ENCODE measurements at places on chromosomes 13 and 19.

DNA sequence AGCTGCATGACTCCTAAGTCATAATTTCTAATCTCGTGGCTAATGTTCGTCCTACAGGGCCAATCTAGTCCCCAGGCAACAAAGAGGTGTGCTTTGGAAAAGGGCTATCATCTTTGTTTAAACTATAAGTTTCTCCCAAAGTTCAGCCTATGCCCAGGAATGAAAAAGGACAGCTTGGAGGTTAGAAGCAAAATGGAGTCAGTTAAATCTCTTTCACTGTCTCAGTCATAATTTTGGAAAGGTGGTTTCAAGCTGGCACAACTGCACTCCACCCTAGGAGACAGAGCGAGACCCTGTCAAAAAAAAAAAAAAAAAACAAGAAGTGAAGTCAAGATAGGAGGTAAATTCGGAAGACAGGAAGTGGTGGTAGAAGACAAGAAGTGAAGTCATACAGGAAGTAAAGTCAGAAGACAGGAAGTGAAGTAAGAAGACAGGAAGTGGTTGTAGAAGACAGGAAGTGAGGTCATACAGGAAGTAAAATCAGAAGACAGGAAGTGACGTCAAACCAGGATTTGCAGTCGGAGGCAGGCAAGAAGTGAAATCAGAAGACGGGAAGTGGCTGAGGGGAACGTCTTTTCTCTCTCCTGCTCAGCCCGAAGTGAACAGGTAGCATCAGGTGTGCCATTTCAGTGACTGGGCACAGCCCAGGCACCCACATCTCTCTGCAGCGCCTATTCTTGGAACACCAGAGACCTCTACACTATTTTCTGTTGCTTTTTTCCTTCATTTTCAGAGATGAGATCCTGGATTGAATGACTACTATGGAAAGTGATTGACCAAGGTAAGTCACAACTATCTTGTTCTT lies 32.2 kb downstream of the GP6 start:
- peak; percentile 18 for DNase-seq

- DNase-seq, result no peak
These were observed 1.5 kb upstream of the ECSIT start for GRCh38 chr19:11530432-11530831.

DNA sequence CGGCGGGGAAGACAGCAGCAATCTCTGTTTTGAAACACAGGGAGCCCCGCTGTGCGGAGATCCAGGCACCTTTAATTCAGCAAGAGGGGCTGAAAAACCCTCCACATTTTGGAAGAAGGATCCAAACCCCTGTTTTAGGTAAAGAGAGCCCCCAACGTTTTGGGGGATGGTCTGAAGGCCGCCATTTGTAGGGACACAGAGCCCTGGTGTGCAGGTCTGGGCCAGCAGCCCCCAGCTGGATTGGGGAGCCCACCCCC lies 3.5 kb upstream of the HOOK2 start:
- no peak for DNase-seq

- no peak for DNase-seq
These were observed 54.5 kb downstream of the NUFIP1 start for GRCh38 chr13:44934724-44935123.

DNA sequence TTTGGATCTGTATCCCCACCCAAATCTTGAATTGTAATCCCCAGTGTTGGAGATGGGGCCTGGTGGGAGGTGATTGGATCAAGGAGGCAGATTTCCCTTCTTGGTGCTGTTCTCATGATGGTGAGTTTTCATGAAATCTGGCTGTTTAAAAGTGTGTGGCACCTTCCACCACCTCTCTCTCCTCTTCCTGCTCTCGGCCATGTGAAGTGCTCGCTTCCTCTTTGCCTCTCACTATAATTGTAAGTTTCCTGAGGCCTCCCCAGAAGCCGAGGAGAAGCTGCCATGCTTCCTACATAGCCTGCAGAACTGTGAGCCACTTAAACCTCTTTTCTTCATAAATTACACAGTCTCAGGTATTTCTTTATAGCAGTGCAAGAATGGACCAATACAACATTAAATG lies 15.7 kb downstream of the COMMD6 start:
- no peak for DNase-seq

DNA sequence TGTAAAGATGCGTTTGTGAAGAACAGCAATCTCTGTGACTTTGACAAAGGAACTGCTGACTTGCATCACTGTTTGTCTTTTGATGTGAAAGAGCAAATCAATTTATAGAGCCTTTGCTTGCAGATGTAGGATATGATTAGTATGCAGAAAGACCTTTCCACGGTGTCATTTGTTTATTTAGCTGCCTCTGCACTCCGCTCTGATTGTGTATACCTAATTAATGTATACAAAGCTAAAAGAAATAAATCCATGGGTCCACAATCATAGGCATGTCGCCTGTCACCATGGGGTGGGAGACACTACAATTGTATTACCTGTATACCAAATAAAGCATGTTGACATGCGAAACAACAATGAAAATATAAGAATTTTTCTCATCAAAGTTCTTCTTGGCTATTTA lies 410.7 kb downstream of the MZT1 start:
- no peak for DNase-seq

DNA sequence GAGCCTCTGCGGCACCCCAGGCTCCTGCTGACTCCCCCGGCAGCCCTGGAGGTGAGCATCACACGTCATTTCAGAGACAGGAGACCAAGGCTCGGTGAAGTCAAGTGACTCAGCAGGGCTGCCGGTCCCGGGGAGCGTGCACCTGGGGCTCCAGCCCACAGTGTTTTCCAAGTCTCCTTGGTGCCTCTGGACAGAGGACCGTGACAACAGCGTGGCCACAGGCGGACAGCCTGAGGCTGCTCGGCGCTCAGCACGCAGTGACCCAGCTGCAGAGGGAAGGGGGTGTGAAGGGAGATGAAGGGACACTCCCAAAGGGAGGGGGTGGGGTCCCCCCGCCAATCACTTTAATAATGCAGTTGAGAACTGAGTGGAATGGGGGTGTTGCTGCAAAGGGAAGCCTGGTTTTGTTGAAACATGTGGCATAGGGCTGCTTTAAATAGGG lies 17.5 kb upstream of the ASPDH start:
- DNase-seq, result no peak

- no peak for DNase-seq
These were observed 472.9 kb downstream of the FOXO1 start for GRCh38 chr13:40193286-40194223.

DNA sequence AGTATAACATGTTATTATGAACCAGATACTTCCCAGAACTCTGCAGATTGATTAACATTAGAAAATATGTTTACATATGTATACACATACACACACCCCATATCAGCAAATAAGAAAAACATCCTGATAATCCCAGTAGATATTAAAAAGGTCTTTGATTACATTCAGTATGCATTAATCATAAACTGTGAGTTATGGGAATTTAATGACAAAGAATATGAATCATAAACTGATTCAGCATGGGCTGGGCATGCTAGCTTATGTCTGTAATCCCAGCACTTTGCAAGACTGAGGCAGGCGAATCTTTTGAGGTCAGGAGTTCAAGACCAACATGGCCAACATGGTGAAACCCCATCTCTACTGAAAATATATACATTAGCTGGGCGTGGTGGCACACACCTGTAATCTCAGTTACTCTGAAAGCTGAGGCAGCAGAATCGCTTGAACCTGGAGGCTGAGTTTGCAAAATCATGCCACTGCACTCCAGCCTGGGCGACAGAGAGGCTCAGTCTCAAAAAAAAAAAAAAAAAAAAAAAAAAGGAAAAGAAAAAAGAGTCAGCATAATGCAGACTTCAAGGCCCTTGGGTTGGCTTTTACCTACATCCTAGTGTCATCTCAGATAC lies 581.9 kb upstream of the PRR20A start:
- DNase-seq, result no peak

- DNase-seq, result no peak
These were observed 4.2 kb downstream of the TSPAN16 start for GRCh38 chr19:11299946-11300810.

GRCh38 chr13:31073859-31074718 lies 87.6 kb downstream of the HSPH1 start:
- no peak for DNase-seq

- no peak for DNase-seq
These were observed 1.2 kb downstream of the KL start for GRCh38 chr13:33017323-33017929.

DNA sequence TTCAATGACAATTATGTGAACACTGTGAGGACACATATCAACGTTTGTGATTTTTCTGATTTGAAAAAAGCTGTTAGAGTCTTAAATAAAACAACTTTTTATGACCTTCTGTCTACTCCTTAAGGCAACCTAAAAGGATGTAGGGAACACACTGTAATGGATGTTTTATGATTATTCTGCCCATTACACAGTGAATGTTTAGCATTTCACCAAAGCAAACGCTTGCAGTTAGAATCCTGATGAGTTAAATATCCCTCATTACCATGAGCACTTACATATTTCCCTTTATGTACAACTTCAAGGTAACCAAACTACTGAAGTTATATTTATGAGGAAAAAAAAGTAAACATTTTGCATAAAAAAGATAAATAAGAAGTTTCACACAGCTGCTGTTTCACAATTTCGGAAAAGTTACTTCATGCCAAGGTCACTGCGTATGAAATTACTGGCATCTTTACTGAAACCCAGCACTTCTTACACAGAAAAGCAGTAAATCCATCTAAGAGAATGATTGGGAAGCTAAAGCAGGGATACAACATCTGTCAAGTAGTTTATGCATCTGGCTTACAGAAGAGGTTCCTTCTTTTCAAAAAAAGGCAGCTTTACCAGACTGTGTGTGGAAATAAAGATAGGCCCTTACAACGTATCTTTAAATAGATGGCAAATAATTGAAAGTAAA lies 733.7 kb upstream of the ATXN8OS start:
- no peak for DNase-seq

DNA sequence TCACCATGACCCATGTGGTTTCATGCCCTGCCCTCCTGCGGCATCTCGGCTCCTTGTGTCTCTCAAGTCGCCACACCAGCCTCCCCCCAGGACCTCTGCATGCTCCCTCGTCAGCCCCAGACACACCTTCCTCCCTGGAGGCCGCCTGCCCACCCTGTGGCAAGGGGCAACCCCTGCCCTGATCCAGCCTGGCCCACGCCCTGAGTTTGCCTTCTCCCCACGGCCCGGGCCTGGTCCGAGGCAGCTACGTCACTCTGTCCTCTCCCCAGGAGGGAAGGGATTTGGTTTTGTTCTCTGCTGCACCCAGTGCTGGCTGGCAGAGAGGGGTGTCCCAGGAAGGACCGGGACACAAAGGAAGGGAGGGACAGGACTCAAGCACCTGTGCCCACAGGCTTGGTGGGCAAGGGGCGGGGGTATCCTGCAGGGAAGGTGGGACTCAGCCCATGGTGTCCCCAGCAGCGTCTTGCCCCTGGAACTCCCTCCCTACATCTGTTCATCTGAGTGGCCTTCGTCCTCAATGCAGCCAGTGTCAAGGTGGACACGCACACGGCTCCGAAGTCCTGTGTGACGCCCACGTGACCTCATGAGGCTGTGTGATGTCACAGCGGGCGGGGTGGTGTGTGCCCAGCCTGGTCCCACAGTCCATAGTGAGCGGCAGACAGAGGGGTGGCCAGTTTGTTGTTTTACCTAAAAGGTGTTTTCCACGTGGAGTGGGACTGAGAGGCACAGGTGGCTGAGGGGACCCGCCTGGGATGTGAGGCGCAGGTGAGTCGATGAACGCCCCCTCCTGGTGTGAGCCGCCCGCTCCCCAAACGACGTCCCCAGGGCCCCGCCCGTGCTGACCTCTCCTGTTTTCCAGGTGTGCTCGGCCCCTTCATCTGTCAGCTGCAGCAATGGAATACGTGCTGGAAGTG lies at the start of gene TEX29:
TEX29 (plus strand) TSS at position 645 of the 914 bp plus-strand sequence; CDS start at position 894, 249 bp downstream.
- DNase-seq, result no peak

DNA sequence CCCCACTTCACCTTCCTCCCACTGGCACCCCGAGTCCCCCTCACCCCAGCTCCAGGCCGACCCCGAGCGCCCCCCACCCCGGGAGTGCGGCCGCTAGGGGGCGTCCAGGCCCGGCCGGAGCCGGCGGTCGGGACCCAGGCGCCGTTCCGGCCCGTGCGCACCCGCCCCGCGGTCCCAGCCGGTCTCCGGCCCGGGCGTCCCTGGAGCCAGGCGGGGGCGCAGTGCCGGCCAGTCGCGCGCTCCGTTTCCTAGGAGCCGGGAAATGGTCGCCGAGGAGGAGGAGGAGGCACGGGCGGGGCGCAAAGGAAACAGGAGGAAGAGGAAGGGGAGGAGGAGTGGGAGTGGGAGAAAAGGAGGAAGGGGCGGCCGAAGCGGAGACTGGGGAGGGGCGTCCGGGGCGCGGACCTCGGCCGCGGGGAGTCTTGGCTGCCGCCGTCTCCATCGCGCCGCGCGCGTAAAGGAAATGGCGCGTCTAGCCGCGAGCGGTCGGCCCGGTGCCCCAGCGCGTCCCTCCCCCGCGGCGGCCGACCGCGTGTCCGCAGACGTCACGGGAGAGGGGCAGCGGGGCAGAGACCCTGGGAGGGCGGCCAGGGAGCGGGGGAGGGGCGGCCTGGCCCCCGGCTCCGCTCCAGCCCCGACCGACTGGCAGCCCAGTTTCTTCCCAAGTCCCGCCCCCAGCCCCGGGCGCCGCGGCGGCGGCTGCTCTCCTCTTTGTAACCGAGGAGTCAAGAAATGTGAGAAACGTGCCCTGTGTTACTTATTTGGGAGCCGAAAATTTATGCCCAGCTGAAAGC lies 1.1 kb upstream of the KCTD15 start:
- no peak for DNase-seq

- no peak for DNase-seq
These were observed 78.8 kb downstream of the SOX1 start for GRCh38 chr13:112145551-112146360.

- DNase-seq, result peak; percentile 68
These were observed 2.8 kb downstream of the PTGER1 start for GRCh38 chr19:14472202-14472938.

- DNase-seq, result no peak
These were observed 14.0 kb downstream of the NKPD1 start for GRCh38 chr19:45146741-45147205.

- no peak for DNase-seq
These were observed 7.7 kb downstream of the PLEKHJ1 start for GRCh38 chr19:2228157-2229030.

DNA sequence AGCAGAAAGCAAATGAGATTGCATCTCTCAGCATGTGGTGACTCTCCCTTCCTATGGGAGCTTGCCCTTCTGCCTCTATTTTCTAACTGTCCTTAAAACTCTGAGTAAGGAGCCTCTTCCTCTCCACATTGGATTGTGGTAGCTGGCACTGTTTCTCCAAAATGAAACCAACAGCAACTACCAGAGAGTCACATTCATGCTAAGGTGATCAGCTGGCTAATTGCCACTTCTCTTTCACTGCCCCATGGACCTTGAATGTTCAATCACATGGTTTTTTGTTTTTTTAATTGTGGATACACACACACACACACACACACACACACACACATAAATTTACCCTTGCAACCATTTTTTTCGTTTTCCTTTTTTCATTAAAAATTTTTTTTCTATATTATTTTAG lies 154.7 kb upstream of the TSC22D1 start:
- DNase-seq, result no peak

GRCh38 chr13:32381539-32381938 lies 46.4 kb downstream of the N4BP2L1 start:
- no peak for DNase-seq

GRCh38 chr13:27018344-27018861 lies 153.2 kb downstream of the USP12 start:
- DNase-seq, result no peak

- DNase-seq, result no peak
These were observed 4.2 kb downstream of the FPR3 start for GRCh38 chr19:51799034-51799773.

- no peak for DNase-seq
These were observed 114.4 kb upstream of the IRS2 start for GRCh38 chr13:109900741-109901140.

Data from stimulated activated CD4-positive, alpha-beta T cell treated with anti-CD3 and anti-CD28 coated beads, TNF-alpha, amount 100 ng/mL, for 1 hour (primary cell).